ENCODE measurements at places on chromosomes 7 and 10.

GRCh38 chr10:6045314-6045848, 16.8 kb downstream of the IL2RA start:
- DNase-seq, result no peak

- peak; percentile 74 for DNase-seq
Observed at GRCh38 chr7:81769891-81770727, at the start of gene HGF. TSS of gene HGF (minus strand) at chr7:81770047. CDS start at chr7:81769971, 76 bp downstream.

DNA sequence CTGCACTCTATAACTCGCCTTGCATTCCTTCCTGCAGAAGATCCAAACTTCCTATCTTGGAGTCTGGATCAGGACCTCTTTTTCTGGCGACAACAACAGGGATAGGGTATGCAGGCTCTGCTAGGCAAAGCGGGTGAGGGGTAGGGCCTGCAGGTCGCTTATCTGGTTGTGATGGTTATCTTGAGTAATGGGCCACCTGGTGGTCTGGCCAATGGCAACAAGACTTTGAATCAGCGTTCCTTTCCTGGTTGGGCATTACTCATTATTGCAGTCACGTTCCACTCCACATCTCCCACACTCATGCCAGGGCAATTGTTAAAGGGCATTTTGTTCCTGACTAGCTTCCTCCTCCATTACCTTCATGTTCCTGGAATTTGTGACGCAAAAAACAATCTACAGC, 48.4 kb upstream of the PLXDC2 start:
- DNase-seq, result no peak

- DNase-seq, result no peak
Observed at GRCh38 chr7:91993976-91994375, 53.3 kb downstream of the AKAP9 start.

GRCh38 chr7:31938650-31939049, 131.6 kb downstream of the PDE1C start:
- peak; percentile 79 for DNase-seq

DNA sequence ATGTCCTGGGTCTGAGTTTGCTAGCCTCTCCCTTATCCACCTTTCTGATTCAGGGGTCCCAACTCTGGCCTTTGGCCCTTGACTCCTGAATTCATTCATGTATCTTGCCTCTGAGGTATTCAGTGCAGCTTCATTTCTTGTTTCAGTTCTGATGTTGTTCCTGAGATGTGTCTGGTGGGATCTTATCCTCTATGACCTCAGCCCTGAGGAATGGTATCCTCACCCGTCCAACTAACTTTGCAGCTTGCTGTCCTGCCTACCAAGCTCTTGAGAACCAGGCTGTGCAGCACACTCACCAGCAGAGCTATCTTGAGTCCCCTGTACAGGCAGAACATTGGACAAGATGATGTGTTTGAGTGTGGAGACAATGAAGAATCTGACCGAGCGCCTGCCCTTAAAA, 13.8 kb downstream of the SUFU start:
- peak; percentile 83 for DNase-seq

DNA sequence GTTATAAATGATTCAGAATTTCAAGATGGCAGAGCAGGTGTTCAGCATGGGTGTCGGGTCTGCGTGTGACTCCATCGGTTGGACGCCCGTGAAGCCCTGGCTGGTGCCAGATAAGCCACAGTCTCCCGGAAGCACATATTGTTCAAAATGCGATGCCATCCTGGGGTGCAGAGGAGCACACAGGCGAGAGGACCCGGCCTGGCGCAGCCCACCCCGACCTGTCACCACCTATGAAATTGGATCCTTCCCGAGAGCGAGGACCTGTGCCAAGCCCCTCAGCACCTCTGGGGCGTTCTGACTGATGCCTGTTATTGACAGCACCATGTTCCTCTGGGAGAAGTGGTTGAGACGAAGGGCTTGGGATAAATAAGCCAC, 110.1 kb downstream of the ACTR3B start:
- no peak for DNase-seq

DNA sequence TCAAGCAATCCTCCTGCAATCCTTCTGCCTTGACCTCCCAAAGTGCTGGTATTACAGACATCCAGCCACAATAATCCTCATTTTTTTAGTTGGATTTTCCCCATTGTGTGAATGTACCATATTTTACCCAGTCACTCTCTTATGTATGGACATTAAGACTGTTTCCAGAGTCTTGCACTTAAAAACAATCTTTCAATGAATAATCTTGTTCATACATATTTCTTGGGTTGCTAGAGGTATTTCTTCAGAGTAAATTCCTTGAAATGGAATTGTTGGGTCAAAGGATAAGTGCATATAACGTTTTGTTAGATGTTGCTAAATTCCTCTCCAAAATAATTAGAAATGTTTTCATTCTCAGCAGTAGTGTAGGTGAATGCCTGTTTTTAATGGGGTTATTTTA, 283.1 kb upstream of the KAT6B start:
- DNase-seq, result peak; percentile 13

DNA sequence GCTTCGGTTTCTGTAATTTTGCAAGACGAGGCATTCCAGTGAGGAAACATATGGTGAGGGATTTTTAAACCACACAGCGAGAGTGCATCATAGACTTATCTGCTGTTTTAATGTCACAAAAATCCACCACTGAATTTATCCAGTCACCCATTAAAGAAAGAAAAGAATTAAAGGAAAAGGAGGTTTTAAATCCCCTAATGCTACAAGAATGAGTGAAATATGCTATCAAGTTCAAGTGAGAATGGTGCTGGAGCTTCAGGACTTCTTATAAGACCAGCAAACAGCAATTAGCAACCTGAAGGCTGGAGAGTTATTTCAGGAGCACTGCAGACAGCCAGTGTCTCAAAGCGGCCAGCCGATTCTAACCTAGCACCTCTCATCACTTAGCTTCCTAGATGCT, 439.1 kb upstream of the MGMT start:
- DNase-seq, result no peak

GRCh38 chr7:69827140-69827539, 228.9 kb downstream of the AUTS2 start:
- DNase-seq, result no peak

GRCh38 chr10:132849546-132850031, 63.6 kb upstream of the NKX6-2 start:
- no peak for DNase-seq

- DNase-seq, result no peak
Observed at GRCh38 chr10:99340650-99341049, 11.5 kb downstream of the CNNM1 start.

DNA sequence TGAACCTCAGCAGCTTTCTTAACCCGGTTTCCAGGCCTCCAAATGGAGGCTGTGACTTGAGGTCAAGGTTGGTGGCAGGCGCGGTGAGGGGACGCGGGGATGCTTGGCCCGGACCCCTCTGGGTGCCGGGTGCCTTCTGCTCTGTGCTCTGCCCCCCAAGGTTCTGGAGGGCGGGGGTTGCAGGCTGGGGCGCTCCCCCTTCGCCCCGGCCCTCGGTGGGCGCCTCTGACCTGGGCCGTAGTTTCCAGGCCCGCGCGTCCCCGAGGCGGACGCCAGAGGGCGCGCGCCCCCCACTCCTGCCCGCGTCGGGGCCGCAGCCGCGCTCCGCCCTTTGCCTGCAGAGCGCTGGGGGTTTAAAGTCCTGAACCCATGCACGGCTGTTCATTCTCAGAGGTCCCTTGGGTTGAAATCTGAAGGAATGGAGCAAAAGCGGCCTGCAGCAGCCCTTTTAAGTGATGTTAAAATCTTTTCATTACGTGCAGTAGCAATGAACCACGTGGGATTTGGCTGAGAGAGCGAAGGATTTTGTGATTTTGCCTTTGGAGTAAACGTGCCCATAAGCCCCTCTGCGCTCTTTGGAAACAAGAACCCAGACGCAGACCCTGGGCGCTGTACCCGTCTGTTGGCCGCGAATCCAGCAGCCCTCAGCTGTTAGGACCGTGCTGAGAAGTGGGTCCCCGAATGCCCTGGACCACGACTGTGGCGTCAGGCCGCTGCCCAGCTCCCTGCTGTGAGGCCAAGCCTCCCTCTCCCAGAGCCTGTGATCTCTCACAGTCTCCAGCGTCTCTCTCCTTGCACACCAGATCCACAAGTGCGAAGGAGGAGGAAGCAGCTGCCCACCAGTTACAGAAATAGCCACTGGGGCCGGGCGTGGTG, 135.0 kb downstream of the ACTR3B start:
- no peak for DNase-seq

DNA sequence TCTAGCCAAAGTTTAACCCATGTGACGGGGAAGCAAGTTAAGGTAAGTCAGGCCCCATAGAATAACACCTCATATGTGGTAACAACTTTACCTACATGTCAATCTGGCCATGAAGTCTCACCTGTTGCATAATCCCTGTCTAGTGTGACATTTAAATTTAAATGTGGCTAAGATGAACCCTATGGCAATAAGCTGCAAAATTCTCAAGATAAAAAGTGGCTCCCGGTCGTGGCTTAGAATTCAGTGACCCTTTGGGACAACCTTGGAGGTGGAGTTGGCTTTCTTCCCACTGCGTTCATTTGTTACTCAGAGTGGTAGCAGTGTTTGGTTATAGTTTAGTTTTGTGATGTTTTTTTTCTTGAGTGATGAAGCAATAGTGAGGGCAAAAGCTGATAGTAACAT, 90.6 kb downstream of the ARID5B start:
- peak; percentile 39 for DNase-seq
